NT2/D1 (cell line): ENCODE measurements at places on chromosomes 12 and 14.

DNA sequence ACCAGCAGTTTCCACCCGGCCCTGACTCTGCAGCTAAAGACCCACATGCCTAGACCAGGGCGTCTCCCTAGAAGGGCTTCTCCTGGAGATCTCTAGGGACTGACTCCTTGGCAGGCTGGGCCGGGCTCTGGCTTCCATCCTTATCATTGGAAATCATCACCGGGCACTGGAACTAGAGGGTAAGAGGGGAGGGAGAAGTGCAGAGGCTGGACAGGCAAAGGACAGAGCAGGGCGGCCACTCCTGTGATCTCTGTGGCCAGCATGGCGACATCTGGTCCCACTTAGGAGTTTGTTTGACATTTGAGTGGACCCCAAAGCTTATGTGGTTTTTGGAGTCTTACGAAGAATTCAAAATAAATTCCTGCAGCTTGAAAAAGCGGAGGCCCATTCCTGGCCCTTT, 7.1 kb downstream of the LTBP2 start:
- DNase-seq, result no peak

GRCh38 chr14:73014105-73014504, 12.8 kb downstream of the ZFYVE1 start:
- DNase-seq, result no peak

- DNase-seq, result no peak
These were observed 173.4 kb upstream of the ATP2B1 start for GRCh38 chr12:89882050-89882449.

GRCh38 chr12:108633081-108633533, 587 bp downstream of the SELPLG start:
- no peak for DNase-seq

- no peak for DNase-seq
These were observed 84.1 kb downstream of the KIF26A start for GRCh38 chr14:104222396-104223036.

DNA sequence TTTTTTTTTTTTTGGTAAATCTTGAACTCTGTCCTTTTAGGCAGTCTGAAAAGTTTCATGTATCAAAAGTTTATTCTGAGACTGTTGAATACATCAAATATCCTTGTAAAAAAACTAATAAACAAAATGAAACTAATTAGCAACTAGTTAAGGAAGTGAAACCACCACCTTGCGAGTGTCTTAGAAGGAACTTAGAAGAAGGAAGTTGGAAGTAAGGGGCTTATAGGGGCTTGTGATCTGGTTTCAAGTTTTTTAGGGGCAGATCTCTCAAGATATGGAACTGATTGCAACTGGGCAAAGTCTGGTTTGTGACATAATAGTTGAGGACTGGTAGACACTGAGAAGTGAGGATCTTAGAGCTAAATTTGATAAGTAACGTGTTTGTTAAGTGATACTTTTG, 748.8 kb downstream of the C12orf50 start:
- no peak for DNase-seq

DNA sequence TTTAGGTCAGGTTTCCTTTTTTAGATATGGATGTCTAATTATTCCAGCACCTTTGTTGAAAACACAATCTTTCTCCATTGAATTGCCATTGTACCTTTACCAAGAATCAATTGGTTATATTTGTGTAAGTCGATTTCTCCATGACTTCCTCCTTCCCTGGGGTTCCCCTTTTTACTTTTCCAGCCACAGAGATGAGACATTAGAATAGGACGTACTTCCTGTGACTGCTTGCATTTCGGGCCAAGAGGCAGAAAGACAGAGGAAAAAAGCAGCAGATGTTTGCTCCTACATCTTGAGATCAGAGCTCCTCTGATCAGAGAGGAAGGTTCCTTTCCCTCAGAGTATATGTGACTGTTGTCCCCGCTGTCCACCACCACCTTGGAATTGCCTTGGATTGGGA, 453.7 kb upstream of the RGS6 start:
- DNase-seq, result no peak

GRCh38 chr14:85471744-85472143, 58.2 kb upstream of the FLRT2 start:
- no peak for DNase-seq

GRCh38 chr14:51368721-51369163, 128.7 kb downstream of the TMX1 start:
- no peak for DNase-seq

GRCh38 chr14:53183611-53184010, 30.5 kb upstream of the DDHD1 start:
- DNase-seq, result no peak

- no peak for DNase-seq
These were observed 31.3 kb upstream of the CMKLR1 start for GRCh38 chr12:108370415-108370814.

DNA sequence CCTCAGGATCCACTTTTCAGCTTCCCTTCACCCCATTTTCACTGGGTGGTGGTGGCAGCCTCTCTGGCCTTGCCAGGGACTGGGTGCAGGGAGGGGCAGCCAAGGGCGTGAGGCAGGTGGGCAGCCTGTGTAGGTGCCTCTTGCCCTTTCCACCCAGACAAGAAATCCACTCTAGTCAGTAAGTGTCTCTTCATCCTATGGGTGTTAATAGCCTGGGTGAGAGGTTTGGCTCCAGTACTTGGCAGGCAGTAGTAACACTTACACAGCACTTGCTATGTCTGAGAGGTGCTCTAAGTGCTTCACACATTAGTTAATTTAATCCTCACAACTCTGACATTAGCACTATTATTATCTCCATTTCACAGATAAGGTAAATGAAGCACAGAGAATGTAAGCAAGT, 171.9 kb downstream of the EMP1 start:
- no peak for DNase-seq

DNA sequence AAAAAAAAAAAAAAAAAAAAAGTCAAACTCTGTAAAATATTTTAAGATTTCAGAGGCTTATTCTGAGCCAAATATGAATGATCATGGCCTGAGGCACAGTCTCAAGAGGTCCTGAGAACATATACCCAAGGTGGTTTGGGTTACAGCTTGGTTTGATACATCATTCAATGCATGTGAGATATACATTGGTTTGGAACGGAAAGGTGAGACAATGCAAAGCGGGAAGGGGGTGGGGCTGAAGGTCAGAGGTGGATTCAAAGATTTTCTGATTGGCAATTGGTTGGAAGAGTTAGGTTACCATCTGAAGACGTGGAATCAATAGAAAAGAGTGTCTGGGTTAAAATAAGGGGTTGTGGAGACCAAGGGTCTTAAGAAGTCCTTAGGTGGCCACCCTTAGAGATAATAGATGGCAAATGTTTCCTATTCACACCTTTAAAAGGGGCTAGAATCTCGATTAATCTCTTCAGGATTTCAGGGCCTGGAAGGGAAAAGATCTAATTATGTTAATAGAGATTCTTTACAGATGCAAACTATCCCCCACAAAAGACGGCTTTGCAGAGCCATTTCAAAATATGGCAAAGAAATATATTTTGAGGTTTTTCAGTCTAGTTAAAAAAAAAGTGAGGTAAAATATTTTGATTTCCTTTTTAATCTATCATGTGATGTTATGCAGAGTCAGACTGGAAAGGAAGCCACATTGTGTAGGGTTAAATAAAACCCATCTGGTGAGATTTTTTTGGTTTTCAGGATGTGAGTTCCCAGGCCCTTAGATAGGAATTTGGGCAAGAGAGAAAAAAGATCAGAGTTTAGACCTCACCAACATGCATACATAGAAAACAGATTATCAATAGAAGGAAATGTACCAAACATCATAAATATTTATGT, 173.8 kb upstream of the CNOT2 start:
- DNase-seq, result no peak

DNA sequence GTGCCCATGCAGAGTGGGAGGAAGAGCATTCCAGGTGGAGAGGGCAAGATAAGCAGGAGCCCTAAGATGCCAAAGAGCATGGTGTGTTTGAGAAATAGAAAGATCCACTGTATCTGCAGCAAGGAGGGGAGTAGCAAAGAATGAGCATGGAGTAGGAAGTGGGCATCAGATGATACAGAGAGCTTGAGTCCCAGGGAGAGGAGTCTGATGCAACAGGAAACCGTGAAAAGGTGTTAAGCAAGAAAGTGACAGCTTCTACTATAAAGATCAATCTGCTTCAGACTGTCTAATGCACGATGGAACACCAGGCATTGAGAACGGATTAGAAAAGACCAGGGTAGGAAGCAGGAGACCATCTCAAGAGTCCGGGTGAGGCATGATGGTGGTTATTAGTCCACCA, 12.3 kb upstream of the GPRC5D start:
- no peak for DNase-seq

DNA sequence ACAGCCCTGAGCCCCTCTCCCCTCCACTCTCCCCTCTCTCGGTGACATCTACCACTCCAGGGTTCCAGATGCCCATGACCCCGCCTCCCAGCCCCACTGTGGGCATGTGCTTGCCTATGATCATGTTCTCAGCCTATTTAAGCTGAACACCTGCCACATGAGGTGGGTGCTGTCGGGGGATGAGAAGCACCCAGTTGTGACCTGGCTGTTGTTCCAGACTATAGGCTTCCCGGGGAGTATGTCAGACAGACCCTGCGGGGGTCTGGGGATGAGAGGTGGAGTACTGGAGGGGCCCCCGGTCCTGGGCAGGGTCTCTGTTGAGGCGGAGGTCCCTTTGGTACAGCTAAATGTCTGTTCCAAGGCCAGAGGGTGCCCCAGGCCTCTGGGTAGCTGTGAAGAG, 6.0 kb downstream of the VSX2 start:
- DNase-seq, result no peak

- no peak for DNase-seq
These were observed 61.5 kb upstream of the CFL2 start for GRCh38 chr14:34775922-34776321.

- DNase-seq, result no peak
These were observed 13.8 kb downstream of the SLC41A2 start for GRCh38 chr12:104944252-104944651.

- no peak for DNase-seq
These were observed 157.4 kb downstream of the KICS2 start for GRCh38 chr12:64064706-64065105.

GRCh38 chr12:98373025-98373554, 142.3 kb upstream of the TMPO start:
- peak; percentile 44 for DNase-seq

GRCh38 chr14:23572836-23573235, 5.2 kb upstream of the AP1G2 start:
- no peak for DNase-seq

DNA sequence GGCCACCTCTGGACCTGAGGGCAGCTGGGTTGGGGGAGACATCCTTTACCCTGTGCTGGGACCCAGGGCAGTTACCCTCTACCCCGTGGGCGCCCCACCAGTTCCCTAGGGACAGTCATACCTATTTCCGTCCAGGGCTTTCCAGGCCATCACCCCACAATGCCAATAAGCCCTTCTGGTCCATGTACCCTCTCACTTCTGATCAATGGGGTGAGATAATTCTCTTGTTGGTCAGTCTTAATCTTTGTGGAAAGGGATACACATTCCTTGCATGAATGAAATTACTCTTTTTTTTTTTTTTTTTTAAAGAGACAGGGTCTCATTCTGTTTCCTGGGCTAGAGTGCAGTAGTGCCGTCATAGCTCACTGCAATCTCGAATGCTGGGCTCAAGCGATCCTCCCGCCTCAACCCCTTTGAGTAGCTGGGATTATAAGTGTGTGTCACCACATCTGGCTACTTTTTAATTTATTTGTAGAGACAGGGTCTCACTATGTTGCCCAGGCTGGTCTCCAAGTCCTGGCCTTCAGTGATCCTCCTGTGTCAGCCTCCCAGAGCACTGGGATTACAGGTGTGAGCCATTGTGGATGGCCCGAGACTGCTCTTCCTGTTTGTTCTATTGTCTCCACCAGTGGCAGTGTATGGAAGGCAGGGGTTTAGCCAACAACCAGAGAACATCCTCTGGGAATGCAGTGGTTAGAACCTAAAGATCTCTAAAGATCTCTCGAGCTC, 46.3 kb upstream of the STON2 start:
- DNase-seq, result no peak

DNA sequence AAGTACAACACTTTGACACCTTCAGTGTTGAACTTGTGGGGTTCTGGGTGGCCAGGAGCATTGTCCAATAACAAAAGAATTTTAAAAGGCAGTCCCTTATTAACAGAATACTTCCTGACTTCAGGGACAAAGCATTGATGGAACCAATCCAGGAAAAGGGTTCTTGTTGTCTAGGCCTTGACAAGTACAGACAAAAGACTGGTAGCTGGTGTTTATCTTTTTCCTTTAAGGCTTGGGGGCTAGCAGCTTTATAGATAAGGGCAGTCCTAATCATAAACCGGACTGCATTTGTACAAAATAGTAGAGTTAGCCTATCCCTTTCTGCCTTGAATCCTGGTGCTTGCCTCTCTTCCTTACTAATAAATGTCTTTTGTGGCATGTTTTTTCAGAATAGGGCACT, 27.4 kb downstream of the FAM177A1 start:
- DNase-seq, result no peak

GRCh38 chr12:19885093-19885812, 446.0 kb downstream of the AEBP2 start:
- no peak for DNase-seq

DNA sequence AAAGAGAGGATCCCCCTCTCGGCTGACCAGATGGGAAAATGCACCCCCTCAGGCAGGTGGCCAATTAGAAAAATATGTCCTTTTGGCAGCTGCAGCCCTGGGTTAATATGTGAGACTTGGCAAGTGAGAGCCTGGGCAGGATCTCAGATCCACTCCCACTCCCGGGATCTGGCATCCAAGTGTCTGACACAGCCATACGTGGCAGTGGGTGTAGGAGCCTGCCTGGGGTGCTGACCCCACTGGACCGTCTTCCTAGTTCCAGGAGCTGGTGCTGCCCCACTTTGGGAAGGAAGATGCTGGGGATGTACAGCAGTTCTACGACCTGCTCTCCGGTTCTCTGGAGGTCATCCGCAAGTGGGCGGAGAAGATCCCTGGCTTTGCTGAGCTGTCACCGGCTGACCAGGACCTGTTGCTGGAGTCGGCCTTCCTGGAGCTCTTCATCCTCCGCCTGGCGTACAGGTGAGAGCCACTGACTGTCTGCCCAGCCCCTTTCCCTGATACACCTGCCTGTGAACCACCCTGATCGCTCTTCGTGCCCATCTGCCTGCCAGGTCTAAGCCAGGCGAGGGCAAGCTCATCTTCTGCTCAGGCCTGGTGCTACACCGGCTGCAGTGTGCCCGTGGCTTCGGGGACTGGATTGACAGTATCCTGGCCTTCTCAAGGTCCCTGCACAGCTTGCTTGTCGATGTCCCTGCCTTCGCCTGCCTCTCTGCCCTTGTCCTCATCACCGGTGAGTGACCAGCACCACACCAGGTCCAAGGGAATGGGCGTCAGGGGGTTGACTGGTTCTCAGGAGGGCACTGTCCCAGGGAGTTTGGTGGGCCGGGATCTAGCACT, 5.8 kb downstream of the NR4A1 start:
- DNase-seq, result no peak

- no peak for DNase-seq
These were observed 908 bp downstream of the TDP1 start for GRCh38 chr14:89956661-89957009.

DNA sequence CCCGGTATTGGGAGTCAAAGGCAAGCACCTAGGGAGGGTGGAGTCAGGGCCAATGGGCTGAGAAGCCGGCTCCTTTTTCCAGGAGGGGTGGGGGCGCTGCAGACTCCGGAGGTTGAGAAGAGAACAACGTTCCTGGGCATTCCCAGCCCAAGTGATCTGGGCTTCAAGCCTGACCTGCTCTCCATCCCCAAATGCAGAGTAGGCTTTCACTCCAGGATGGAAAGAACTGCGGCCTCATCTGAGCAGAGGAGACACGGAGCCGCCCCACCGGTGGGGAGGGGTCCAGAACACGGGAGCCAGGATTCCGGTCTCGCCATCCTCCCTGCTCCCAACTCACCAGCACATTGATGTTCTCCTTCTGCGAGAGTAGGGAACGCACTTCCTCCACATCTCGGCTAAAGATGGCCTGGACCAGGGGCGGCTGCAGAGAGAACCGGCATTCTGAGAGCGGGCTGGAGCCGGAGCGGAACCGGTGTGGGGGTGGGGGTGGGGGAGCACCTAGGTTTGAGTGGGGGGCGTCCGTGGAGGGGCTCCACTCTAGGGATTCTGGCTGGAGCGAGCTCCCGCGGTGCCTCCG, 605 bp downstream of the ANKRD52 start:
- peak; percentile 63 for DNase-seq
